Sigmoid colon (tissue), 7 donors: ENCODE measurements at places on chromosomes 3 and 15. TPM values are rescaled to one million over a fixed set of nuclear protein-coding genes. Genes with fewer than 3 reads are reported as not detected.

- H3K27ac ChIP-seq: peak overlapping the region; percentile 15
- no peak overlapping the region for H3K4me3 ChIP-seq
- no peaks in the 10 kb centered on the region for H3K4me1 ChIP-seq
- DNase-seq: no peak
- no peaks in the 10 kb centered on the region for H3K36me3 ChIP-seq
Measured at GRCh38 chr15:35309886-35310285, 224.8 kb upstream of the NANOGP8 start.

- no peaks in the 10 kb centered on the region for H3K4me1 ChIP-seq
- peak overlapping the region; percentile 82 for H3K27ac ChIP-seq
- H3K36me3 ChIP-seq: no peaks in the 10 kb centered on the region
- H3K4me3 ChIP-seq: no peak overlapping the region
Measured at GRCh38 chr3:71210257-71211007, 373.1 kb downstream of the FOXP1 start.

DNA sequence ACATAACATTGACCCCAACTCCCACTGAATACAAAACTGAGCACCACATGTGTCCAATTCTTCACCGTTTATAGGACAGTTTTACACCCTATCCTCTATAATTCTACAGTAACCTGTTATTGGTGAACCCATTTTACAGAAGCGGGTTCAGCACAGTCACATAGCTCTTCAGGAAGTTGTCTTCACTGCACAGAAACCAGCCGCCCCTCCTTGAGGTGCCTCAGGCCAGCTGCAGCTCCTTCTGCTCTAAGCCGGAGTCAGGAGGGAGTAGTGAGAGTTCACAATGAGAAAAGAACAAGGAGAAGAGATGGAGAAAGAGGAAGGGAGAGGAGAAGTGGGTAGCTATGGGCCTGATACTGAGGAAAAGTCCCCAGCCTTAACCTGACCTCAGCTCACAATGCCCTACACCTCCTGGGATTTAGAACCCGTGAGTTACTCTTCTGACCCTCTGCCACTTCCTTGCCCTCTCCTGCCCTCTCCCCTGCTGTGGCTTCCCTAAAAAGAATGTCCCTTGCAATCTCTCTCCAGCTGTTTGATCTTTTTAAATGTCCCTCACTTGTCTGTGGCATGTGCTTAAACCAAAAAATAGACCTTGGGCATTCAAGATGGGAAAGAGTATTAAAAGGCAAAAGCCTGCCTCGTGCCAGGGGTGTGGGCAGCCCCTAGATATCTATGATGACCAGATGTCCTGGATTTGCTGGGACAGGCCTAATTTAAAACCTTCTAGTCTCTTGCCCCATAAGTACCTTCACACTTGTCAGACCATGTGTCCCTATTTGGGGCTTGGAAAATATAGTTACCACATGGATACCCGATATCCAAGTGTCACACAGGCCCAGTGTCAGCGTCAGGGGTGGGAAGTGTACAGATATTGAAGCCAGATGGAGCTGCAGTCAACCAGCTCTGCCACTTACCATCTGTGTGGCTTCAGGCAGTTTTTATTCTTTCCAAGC, 71.3 kb upstream of the HES1 start:
- no peak overlapping the region for H3K4me3 ChIP-seq
- no peaks in the 10 kb centered on the region for H3K4me1 ChIP-seq
- no peaks in the 10 kb centered on the region for H3K27me3 ChIP-seq
- DNase-seq: no peak
- H3K27ac ChIP-seq: no peak overlapping the region
- H3K36me3 ChIP-seq: no peaks in the 10 kb centered on the region

Gene SLC12A1
- total RNA-seq: not detected

Gene RYR3
- 9.5 TPM for total RNA-seq

Gene RBPMS2
- 58.2 TPM for total RNA-seq

GRCh38 chr3:36259580-36259979, 120.7 kb upstream of the STAC start:
- no peaks in the 10 kb centered on the region for H3K4me1 ChIP-seq
- H3K27ac ChIP-seq: no peak overlapping the region
- no peak for DNase-seq

DNA sequence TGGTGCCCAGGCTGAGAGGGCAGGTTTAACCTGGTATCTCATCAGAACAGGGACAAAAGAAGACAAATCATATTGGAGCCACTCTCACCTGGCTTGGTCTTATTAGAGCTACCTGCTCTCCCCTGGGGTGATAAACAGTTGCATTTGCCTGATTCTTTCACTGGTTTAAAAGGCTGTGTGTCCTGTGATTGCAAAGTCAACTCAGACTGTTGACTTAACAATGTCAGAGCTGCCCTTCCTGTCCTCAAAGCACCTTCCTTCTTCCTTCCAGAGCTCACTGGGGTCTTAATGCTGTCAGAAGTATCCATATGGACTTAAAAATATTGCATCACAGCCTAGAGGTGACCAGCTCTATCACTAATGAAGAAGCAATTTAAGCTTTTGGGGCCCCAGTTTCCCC, 50.5 kb upstream of the MINAR1 start:
- no peaks in the 10 kb centered on the region for H3K36me3 ChIP-seq
- no peak for DNase-seq
- H3K4me3 ChIP-seq: no peak overlapping the region
- no peaks in the 10 kb centered on the region for H3K4me1 ChIP-seq

DNA sequence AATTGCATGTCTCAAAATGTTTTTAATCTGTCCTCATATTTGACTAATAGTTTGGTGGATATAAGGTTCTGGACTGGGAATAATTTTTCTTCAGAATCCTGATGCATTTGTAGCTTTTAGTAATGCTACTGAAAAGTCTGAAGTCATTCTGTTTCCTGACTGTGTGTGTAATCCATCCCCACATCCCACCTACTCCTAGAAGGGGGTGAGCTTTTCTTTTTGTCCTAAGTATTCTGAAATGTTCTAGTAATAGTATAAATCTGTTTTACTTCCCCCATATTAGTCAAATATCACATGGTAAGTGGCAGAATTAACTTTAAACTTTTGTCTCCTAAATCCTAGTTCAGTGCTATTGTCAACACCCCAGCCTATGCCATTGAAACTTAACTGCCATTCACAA, 162.8 kb downstream of the GREM1 start:
- DNase-seq: no peak
- H3K4me3 ChIP-seq: no peak overlapping the region
- peaks cover 61% of the 10 kb centered on the region for H3K4me1 ChIP-seq
- H3K27me3 ChIP-seq: no peaks in the 10 kb centered on the region
- no peaks in the 10 kb centered on the region for H3K36me3 ChIP-seq

Gene ADGRG7
- not detected for total RNA-seq

DNA sequence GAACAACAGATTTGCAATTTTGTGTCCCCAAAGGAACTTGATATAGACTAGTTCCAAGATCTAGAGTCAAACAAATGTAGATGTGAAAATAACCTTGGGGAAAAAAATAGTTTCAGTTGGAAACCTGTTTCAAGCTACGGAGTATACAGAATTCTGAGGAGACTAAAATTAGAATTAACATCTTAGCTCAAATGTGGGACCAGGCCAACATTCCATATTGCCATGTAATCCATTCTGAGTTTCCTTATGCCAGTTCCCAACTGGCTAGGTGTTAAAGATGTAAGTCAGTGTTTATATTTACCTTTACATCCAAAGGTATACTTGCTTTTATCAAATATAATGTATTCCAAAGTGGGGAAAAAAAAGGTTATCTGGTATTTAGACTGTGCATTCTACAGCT, 76.3 kb downstream of the UBE3A start:
- no peak overlapping the region for H3K4me3 ChIP-seq
- H3K27ac ChIP-seq: no peak overlapping the region
- no peaks in the 10 kb centered on the region for H3K27me3 ChIP-seq
- no peak for DNase-seq

DNA sequence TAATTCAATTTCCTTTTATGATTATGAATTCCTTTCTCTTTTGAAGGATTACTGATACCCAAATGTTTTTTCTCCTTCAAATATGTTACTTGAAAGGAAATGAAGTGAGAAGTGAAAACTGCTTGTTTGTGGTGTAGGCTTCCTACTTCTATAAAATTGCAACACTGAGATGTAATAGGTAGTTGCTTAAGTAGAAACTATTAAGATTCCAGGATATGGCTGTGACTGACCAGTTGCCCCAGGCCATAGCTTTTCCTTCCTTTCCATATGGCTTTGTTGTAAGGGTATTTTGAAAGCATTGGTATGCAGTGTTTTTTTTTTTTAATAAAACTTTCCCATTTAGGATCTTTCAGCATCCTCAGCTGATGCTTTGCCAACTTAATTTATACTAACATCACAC, 28.5 kb downstream of the DNAJC13 start:
- peaks cover 41% of the 10 kb centered on the region for H3K4me1 ChIP-seq
- no peaks in the 10 kb centered on the region for H3K27me3 ChIP-seq
- no peak overlapping the region for H3K27ac ChIP-seq
- no peaks in the 10 kb centered on the region for H3K36me3 ChIP-seq

DNA sequence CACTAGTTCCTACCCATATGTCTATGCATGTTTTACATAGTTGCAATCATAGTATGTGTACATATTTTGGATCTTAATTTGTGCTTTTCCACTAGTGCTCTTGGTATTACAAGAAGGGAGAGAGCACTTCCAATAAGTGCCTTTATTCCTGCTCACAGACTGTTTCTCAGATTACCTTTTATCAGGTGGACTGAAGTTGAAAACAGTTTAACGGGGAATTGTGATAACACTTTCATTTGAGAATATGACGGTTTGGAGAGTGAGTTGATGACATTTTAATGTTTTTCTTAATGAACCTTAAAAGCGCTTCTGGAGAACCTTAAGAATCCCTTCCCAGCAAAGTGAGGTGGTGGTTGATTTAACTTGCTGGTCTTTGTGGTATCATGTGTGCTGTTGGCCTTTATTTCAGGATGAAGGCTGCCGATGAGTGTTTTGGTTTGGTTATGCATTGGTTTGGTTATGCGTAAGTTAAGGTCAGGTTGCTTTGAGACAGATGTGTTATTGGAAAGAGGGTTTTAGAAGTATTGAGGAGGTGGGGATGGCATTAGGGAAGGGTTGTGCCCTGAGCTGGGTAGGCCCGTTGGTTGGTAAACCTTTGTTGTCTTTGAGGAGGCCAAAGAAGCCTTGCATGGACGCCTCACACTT, 2.8 kb downstream of the EDEM1 start:
- no peak for DNase-seq
- H3K4me1 ChIP-seq: peaks cover 31% of the 10 kb centered on the region
- no peak overlapping the region for H3K27ac ChIP-seq
- no peak overlapping the region for H3K4me3 ChIP-seq
- no peaks in the 10 kb centered on the region for H3K27me3 ChIP-seq
- H3K36me3 ChIP-seq: no peaks in the 10 kb centered on the region

DNA sequence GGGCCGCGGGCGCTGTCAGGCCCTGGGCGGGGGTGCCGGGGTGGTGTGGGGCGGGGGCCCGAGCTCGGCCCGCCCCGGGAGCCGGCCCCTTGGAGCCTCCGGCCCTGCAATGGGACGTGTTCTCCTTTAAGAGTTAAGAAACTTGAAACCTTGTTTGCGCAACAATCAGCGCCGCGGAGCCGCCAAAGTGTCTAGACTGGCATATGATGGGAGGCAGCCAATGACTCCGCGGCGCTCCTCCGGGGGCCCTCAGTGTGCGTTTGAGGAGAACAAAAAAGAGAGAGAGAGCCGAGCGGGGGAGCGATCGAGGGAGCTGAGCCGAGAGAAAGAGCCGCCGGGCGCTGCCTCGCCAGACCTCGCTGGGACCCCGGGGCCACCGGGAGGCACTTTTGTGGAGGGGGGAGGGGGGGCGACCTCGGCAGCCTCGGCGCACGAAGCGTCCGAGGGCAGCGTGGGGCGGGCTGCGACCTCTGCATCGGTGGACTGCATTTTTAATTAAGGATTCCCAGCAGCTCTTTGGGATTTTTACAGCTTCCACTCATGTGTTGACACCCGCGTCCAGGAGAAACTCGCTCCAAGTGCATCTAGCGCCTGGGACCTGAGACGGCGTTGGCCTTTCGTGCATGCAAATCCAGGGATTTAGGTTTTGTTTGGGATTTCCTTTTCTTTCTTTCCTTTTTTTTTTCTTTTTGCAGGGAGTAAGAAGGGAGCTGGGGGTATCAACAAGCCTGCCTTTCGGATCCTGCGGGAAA, at the start of gene SMAD6:
SMAD6 (plus strand) TSS at position 202 of the 752 bp plus-strand sequence. CDS start 1,023 bp downstream, outside the sequence.
- H3K27ac ChIP-seq: peak within 1 kb of the TSS; percentile 88
- H3K4me1 ChIP-seq: peaks cover 57% of the 10 kb centered on the region
- no peaks in the 10 kb centered on the region for H3K27me3 ChIP-seq
- peak within 1 kb of the TSS; percentile 72 for H3K4me3 ChIP-seq
- H3K36me3 ChIP-seq: no peaks in the 10 kb centered on the region

- no peaks in the 10 kb centered on the region for H3K36me3 ChIP-seq
- H3K4me3 ChIP-seq: no peak overlapping the region
- H3K27ac ChIP-seq: no peak overlapping the region
- H3K27me3 ChIP-seq: no peaks in the 10 kb centered on the region
- H3K4me1 ChIP-seq: peaks cover 40% of the 10 kb centered on the region
Measured at GRCh38 chr3:37949866-37950265, 40.7 kb upstream of the VILL start.

GRCh38 chr3:23103764-23104163, 99.4 kb upstream of the UBE2E2 start:
- H3K4me3 ChIP-seq: no peak overlapping the region
- no peaks in the 10 kb centered on the region for H3K4me1 ChIP-seq
- H3K27me3 ChIP-seq: no peaks in the 10 kb centered on the region
- no peak overlapping the region for H3K27ac ChIP-seq
- no peaks in the 10 kb centered on the region for H3K36me3 ChIP-seq

DNA sequence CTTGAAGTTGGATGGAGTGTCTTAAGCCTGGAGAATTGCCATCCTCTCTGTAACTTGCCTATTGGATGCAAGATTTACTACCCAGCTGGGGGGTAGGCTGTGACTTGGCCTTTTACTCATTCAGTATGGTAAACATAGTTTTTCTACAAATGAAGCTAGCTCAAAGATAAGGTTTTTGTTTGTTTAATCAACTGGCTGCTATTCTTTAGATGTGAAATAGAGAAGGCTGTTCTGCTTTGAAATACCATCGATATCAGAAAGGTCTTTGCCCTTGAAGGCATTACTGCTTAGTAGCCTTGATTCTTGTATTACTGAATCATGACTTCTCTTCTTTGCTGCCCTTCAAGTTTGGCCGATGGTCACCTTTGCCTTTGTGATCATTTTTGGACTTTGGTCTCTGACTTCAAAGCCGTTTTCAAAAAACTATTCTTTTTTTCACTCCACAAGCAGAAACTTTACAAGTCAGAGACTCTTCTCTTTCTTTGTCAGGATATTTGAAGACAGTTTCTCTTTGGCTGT, 83.1 kb downstream of the GAP43 start:
- H3K4me3 ChIP-seq: no peak overlapping the region
- H3K27ac ChIP-seq: no peak overlapping the region
